ENCODE measurements at places on chromosomes 5 and 9.
A peak's percentile ranks its signal among the peaks of the same experiment; 100 is the strongest.

- DNase-seq: no peak
Measured at GRCh38 chr9:120344230-120344629, 235.7 kb downstream of the CDK5RAP2 start.

DNA sequence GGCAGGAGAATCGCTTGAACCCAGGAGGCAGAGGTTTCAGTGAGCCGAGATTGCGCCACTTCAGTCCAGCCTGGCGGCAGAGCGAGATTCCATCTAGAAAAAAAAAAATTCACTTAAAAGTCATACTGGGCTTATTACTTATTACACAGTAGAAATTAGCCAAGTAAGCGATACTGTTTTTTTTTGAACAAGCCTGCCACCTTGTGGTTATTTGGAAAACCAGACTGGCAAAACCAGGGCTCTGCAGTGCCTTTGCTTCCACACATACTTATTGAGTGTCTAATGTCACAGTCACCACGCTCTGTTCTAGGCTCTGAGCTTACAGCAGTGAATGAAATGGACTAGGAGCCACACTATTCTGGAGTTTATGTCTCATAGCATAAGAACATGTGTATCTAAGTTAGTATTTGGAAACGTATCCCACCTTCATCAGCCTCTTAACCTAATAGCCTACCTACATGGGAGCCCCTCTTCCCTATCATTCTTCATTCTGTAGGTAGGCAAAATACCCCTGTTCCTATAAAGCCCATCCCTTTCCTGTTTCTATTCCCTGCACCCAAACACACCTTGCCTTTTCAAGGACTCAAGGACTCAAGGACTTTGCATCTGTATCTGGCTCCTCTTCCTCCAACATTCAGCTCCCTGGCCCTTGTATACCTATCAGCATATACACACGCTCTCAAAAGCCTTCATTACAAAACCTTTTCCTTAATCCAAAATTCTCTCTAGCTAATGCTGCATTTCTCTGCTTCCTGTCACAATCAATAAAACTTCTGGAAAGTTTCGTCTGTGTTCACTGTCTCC is 13.9 kb upstream of the BASP1 start:
- no peak for DNase-seq

DNA sequence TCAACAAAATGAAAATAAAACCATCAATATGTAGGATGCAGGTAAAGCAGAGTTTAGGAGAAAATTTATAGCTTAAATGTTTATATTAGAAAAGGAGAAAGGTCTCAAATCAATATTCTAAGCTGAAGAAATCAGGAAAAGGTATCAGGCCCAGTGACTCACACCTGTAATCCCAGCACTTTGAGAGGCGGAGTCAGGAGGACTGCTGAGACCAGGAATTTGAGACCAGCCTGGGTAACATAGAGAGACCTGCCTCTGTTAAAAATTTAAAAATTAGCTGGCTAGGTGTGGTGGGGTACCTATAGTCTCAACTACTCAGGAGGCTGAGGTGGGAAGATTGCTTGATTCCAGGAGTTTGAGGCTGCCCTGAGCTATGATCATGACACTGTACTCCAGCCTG is 32.2 kb downstream of the CCDC69 start:
- DNase-seq: no peak

DNA sequence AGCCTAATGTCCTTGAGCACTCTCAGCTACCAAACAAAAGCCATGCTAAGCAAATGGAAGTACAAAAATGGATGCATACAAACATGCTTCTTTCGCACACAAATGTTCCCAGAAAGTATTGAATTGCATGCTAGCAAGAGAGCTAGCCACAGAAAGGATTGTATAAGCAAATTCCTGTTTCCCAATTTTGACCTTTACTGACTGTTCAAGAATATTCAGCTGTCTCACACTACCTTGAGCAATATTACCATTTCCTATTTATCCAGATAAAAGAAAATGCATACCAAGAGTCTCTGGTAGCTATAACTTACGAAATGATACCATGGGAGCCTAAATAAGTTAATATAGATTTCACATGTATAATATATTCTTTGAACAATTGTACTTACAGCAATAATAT is 264.6 kb downstream of the TMEM167A start:
- no peak for DNase-seq

- no peak for DNase-seq
Measured at GRCh38 chr5:107598958-107599357, 71.8 kb downstream of the EFNA5 start.

GRCh38 chr5:133790898-133791297 is 177.5 kb downstream of the C5orf15 start:
- no peak for DNase-seq

DNA sequence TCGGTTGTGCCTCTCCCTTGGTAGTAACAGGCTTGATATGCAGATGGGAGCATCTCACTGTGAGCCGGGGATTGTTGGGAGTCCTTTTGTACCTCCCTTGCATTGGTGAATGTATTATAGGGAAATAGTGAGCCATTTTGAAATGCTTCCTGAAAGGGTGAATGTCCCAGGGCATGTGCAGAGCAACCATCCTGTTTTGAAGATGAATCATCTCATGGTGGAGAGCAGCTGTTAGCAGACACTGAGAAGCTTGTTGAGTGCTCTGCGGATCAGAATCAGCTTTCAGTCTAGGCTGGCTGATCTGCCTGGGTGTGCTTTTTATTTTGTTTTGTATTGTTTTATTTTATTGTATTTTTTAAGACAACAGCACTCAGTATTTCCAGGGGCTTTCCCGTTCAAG is 29.7 kb downstream of the SLC36A1 start:
- DNase-seq: no peak

- no peak for DNase-seq
Measured at GRCh38 chr5:37792975-37793631, 46.7 kb downstream of the GDNF start.

DNA sequence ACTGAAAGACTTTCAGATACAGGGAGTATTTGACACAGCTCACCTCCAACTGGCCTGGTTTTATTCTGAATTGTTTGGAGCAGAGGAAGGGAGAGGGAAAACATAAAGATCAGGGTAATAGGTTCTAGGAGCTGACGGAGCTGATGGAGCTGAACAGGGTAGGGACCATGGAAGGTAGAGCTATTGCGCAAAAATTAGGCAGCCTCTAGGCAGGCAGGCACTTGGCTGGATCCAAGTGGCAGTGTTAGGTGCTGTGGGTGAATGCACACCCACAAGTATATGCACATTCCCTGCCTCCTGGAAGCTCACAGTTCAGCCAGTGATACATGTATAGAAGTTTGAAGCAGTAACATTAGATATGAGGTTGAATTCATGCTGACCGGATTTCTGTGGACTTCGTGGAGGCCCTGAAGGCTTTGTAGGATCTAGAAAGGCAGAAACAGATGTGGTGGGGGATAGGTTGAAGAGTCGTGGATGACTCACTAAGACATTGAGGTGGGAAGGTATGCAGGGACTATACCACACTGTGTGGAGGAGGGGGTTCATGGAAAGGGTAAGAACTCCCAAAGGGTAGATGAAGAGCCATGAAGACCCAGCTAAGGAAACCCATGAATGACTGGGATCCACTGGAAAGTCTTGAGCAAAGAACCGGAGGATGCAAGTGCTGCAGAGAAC is 50.8 kb downstream of the WWC1 start:
- no peak for DNase-seq

DNA sequence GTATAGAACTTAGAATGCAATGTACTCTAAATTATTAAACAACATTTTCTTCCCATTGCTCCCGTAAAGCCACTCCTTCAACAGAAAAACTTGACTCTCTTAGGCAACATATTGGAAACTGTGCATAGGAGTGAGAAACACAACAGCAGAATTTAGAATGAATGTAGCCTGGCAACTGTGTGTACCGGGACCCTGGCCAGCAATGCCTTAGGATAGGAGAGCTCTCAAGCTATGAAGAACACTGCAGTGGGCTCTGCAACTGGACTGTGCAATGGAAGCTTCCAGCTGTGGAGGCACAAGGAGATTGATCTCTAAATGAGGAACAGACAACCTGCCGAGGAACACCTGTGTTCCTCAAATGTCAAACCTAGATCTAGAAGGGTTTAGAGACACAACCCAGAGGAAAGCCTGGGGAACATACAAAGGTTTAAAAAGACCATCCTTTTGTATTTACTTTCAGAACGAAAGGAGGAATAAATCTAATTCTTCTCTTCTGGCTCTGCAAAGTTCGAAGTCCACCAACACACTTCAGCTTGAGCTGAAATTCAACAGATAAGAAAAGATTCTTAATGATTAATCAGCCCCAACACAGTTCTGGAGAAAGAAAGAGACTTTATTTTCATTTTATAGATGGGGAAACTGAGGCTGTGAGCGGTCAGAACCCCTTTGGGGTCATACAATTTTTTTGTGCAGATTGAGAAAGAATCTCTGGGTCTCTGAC is 51.5 kb upstream of the ARL15 start:
- no peak for DNase-seq

- DNase-seq: no peak
Measured at GRCh38 chr5:39238366-39239105, 19.2 kb upstream of the FYB1 start.

GRCh38 chr5:39412721-39413394 is 11.9 kb downstream of the DAB2 start:
- DNase-seq: no peak

- DNase-seq: no peak
Measured at GRCh38 chr5:149778303-149779123, 48.4 kb downstream of the PPARGC1B start.

GRCh38 chr9:132885720-132886333 is 7.1 kb downstream of the SPACA9 start:
- DNase-seq: peak; percentile 33

GRCh38 chr9:105154723-105155191 is 89.7 kb upstream of the SLC44A1 start:
- DNase-seq: no peak

DNA sequence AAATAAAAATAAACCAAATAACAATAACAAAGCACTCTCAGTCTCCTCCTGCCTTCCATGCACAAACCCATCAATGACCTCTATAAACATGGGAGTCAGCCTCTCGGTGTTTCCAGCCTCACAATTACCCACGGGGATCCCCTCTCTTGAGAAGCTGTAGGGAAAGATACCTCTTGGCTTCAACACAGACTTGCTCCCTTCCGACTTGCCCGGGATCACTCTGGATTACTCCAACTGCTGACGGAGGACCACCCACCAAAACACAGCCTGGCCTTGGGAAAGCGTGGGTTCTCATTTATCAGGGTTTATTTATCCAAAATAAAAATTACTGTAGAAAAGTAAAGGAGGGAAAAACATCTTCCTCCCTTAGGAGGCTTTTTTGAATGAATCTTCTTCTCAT is 11.5 kb upstream of the NKX2-5 start:
- no peak for DNase-seq

DNA sequence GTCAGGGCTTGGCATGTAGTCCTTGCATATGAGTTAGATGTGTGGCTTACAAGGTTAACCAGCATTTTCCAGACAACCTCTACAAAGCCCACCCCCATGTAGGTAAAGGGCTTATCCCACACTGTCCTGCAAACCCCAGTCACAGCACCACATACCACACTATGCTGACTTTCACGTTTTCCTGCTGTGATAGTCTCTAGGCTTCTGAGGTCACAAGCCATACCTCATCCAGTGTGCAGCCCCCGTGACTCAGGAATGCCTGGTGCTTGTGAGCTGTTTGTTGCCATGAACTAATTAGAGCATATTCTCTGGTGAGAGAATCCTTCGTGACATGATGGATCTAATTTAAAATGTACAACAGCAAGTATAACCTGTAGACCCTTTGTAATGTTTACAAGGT is 50.8 kb downstream of the ERAP1 start:
- no peak for DNase-seq

DNA sequence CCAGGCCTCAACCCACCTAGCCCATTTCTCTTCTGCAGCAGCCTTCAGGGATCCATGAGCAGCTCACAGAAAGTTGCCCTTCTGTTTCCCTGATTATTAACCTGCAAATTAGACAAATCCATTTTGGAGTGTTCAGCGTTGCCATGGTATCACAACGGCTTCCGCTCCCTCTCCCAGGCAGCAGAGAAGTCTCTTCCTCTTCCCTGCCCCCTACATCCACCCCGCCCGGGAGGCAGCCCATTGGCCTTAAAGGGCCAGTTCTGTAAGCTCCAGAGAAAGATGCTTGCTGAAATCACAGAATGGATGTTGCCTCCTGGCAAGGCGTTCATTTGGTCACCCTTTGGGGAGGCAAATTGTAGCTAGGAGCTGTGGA is 47.7 kb upstream of the BOD1 start:
- peak; percentile 27 for DNase-seq

DNA sequence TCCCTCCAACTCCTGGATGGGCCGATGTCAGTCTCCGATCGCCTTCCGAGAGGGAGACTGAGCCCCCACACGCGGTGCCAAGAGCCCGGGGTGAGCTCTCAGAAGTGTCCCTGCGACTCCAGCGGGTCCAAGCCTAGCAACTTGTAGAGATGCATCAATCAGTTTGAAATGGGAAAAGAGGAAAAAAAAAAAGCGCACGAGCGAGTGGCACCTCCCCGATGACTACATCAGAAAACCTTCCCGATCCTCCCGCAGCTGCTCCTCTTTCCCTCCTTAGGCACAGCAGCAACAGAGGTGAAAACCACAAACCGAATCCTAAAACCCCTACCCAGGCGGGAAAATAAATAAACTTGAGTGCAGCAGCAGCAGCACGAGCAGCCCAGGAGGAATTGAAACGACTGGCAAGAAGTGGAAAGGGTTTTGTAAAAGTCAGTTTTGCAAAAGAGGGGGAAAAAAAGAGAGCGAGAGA is 1.0 kb upstream of the EFNA5 start:
- no peak for DNase-seq

- DNase-seq: no peak
Measured at GRCh38 chr5:100970646-100971255, 67.7 kb upstream of the ST8SIA4 start.

DNA sequence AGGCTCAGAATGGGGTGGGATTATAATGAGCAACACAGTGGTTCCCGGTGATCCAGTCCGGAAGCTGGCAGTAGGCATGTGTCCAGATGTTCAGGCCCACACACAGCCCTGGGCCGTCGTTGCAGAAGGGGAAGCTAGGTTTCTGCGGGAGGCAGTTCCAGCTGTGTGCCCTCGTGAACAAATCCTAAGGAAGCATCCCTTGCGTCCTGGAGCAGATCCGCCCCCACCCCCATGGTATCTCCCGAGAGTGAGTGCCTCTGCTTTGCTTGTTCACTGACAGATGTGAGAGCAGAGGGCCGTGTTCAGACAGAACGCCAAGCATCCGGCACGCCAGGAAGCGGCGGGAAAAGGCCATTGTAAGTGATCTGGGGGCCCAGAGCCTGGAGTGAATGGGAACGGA is 104.8 kb downstream of the PDE6A start:
- DNase-seq: no peak

DNA sequence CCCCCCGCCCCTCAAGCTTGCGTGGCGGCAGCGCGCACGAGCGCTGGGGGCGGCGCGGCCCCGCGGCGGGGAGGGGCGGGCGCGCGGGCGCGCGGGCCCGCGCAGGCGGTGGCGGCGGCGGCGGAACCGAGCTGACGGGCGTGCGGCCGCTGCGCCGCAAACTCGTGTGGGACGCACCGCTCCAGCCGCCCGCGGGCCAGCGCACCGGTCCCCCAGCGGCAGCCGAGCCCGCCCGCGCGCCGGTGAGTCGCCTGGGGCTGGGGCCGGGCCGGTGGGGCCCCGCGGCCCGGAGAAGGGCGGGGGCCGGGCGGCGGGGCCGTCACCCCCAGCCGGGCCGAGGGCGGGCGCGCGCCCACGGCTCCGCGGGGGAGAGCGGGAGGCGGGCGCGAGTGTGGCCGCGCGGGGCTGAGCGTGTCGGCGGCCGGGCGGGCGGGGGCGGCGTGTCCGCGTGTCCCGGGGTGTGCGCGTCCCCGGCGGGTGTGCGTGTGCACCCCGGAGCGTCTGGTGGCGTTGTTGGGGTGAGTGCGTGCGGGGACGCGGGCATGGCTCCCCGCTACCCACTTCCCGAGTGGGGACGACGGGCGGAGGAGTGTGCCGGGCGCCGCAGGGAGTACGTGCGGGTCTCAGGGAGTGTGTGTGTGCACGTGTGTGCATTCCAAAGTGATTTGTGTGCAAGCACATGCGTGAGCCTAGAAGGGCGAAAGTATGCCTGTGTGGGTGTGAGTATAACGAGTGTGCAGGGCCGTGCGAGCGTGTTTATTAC is at the start of gene NEK6:
NEK6 (plus strand) TSS at position 106 of the 763 bp plus-strand sequence. CDS start 44,016 bp downstream, outside the sequence.
- no peak for DNase-seq

All from GF-D8 (cell line).